ENCODE measurements at places on chromosomes 2 and 18.

DNA sequence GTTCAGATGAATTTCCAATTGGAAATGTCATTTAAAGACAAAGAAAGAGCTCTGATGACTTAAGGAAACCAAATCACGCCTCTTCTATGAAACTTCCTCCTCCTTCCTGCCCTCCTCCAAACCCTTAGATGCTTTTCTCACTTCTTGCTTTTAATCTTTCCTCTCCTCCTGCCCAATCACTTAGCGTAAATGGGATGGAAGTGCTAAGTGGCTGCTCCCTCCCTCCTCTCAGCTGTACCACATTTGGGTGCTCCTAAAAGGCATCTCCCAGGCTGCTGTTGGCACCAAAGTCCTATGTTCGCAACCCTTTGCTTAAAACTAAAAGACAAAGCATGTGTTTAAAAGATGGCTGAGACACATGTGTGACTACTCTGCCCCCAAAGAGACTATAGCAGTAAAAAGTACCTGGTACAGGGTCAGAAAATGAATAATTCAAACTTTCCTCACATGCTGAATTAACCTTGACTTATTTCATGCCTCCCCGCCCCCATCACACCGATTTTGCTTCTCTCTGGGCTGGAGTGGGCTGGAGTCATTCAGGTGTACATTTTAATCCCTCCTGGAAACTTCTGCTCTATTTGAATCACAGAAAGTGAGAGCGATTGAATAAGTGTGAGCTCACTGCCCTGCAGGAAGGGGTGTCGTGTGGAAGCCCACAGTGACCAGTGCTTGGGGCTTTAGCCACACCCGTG, 59.2 kb upstream of the KLF7 start:
- no peak for DNase-seq

- no peak for DNase-seq
Observed at GRCh38 chr2:25362434-25363145, 20.9 kb upstream of the DNMT3A start.

GRCh38 chr18:76491473-76491775, 3.6 kb downstream of the ZNF516 start:
- no peak for DNase-seq

DNA sequence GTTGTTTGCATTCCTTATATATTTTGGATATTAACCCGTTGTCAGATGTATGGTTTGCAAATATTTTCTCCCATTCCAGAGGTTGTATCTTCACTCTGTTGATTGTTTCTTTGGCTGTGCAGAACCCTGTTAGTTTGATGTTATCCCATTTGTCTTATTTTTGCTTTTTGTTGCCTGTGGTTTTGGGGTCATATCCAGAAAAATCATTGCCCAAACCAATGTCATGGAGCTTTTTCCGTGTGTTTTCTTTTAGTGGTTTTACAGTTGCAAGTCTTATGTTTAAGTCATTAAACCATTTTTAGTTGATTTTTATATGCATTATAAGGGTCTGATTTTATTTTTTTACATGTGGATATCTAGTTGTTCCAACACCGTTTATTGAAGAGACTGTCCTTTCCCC, 35.8 kb downstream of the PPIG start:
- DNase-seq: no peak
